Mesenchymal stem cell (in vitro differentiated cells and primary cell): ENCODE measurements at places on chromosomes 5 and 9.

DNA sequence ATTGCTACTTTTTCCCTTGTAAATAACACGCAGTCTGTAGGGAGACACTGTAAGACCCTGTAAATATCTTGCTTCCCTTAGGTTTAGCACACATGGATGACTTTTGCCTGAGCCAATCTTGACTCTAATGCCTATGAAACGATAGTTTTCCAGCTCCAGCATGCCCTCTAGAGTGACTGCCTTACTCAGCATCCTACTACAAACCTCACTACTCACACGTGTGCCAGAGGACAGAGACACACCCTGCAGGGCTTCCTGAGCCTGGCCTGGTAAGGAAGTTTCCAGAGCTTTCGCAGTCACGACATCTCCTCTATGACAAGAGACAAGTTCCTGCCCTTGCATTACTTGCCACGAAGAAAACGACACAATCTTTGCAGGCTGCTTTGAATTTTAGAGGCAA is 138.1 kb downstream of the ATPSCKMT start:
- no peak overlapping the region for H3K27ac ChIP-seq
- H3K36me3 ChIP-seq: no peaks in the 10 kb centered on the region
- H3K27me3 ChIP-seq: no peaks in the 10 kb centered on the region
- DNase-seq: peak; percentile 54

GRCh38 chr9:107925749-107926297 is 436.3 kb upstream of the KLF4 start:
- no peaks in the 10 kb centered on the region for H3K27me3 ChIP-seq
- H3K27ac ChIP-seq: no peak overlapping the region
- H3K4me1 ChIP-seq: no peaks in the 10 kb centered on the region

DNA sequence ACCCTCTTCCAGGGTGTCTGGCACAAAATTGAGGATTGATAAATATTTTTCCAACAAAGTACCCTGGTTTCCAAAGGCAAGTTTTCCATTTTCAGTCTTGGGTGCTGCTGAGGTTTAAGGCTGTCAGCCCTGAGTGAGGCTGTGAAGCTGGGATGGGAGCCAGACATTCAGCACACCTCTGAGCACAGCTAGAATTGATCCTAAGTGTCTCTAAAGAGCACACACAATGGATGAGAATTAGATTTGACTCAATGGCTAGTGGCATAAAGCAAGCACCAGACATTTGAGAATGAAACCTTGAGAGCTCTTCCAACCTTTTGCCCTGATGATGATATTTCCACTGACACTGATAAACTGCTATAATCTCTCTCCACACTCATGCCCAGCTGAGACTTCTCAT is 131.5 kb downstream of the MARCHF11 start:
- no peaks in the 10 kb centered on the region for H3K4me1 ChIP-seq
- no peak overlapping the region for H3K27ac ChIP-seq
- H3K4me3 ChIP-seq: no peak overlapping the region
- no peaks in the 10 kb centered on the region for H3K36me3 ChIP-seq
- H3K27me3 ChIP-seq: no peaks in the 10 kb centered on the region

- peaks cover 61% of the 10 kb centered on the region for H3K36me3 ChIP-seq
- no peaks in the 10 kb centered on the region for H3K27me3 ChIP-seq
- peak; percentile 50 for DNase-seq
- H3K4me1 ChIP-seq: peaks cover 7% of the 10 kb centered on the region
Measured at GRCh38 chr5:32259033-32259432, 53.7 kb downstream of the MTMR12 start.

DNA sequence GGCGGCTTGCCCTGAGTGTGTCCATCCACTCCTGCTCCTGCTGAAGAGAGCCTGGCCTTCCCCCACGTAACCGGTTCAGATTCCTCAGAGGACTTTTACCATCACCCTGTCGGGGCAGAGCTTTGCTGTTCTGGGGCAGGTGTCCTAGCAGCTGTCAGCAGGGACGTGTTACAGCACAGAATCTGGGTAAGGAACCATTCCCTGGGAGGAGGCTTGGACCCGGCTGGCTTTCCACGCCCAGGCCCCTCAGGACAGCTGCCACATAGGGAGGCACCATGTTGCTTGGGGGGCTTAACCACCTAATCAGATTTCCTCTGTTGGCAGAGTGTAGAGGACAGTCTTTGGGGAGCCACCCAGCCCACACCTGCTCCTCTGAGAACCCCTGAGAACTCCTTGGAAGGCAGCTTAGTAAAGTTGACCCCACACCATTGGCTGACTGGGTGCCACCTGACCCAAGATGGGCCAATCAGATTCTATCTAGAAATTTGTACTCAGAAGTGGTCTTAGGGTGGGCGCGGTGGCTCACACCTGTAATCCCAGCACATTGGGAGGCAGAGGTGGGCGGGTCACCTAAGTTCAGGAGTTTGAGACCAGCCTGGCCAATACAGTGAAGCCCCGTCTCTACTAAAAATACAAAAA is 23.3 kb upstream of the EEIG1 start:
- no peaks in the 10 kb centered on the region for H3K36me3 ChIP-seq
- H3K4me1 ChIP-seq: peaks cover 27% of the 10 kb centered on the region
- no peak overlapping the region for H3K27ac ChIP-seq
- no peak overlapping the region for H3K4me3 ChIP-seq
- DNase-seq: no peak

DNA sequence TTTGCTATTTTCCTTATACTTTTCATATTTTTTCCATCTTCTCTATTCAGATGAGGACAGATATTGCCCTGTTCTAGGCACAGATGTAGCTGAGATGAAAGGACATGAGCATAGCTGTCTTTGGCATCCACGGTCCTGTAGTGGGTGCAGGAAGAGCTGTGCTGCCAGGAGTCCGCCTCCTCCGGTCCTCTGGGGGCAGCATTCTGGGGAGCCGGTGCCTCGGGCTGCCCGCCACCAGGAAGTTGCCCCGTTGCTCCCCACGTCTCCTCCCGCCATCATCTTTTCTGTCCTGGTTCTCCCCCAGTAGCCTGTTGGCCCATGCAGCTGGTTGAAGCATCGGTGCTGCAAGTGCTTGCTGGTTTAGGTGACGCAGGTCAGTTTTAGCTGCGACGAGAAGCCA is 170.0 kb upstream of the IRX4 start:
- no peaks in the 10 kb centered on the region for H3K27me3 ChIP-seq
- no peak for DNase-seq
- no peak overlapping the region for H3K4me3 ChIP-seq

- no peaks in the 10 kb centered on the region for H3K27me3 ChIP-seq
- H3K4me1 ChIP-seq: peaks cover 25% of the 10 kb centered on the region
- H3K36me3 ChIP-seq: peaks cover 69% of the 10 kb centered on the region
Measured at GRCh38 chr5:172433071-172433470, 21.3 kb downstream of the SH3PXD2B start.

- peaks cover 56% of the 10 kb centered on the region for H3K36me3 ChIP-seq
- H3K27ac ChIP-seq: no peak overlapping the region
- H3K4me1 ChIP-seq: peaks cover 21% of the 10 kb centered on the region
- H3K4me3 ChIP-seq: peak overlapping the region; percentile 47
Measured at GRCh38 chr5:151024440-151025249, 4.3 kb downstream of the GPX3 start.

- no peak overlapping the region for H3K4me3 ChIP-seq
- no peak overlapping the region for H3K27ac ChIP-seq
- no peaks in the 10 kb centered on the region for H3K36me3 ChIP-seq
- peaks cover 5% of the 10 kb centered on the region for H3K4me1 ChIP-seq
- DNase-seq: no peak
Measured at GRCh38 chr9:652914-653313, 188.6 kb upstream of the DMRT1 start.

- H3K36me3 ChIP-seq: no peaks in the 10 kb centered on the region
- no peak overlapping the region for H3K4me3 ChIP-seq
- no peaks in the 10 kb centered on the region for H3K27me3 ChIP-seq
- peaks cover 3% of the 10 kb centered on the region for H3K4me1 ChIP-seq
Measured at GRCh38 chr9:125887172-125887571, 140.0 kb downstream of the PBX3 start.

GRCh38 chr9:131755541-131756198 is 15.8 kb upstream of the RAPGEF1 start:
- peak; percentile 82 for DNase-seq
- H3K27ac ChIP-seq: no peak overlapping the region
- H3K4me3 ChIP-seq: no peak overlapping the region
- no peaks in the 10 kb centered on the region for H3K4me1 ChIP-seq
- H3K36me3 ChIP-seq: no peaks in the 10 kb centered on the region

DNA sequence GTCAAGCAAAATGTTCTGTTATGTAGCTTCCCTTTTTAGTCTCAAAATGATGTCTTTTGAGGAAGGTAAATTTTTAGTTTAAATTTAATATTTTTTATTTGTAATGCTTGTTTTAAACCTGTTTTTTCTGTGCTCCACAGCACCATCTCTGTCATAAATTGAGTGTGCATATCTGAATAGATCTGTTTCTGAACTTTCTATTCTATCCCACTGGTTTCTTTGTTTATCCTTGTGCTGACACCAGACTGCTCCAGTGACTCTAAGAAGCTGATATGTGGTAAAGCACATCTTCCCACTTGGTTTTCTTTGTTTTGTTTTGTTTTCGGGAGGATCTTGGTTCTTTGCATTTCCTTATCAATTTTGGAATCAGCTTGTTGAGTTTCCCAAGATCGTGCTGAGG is 7.1 kb upstream of the RNF145 start:
- no peaks in the 10 kb centered on the region for H3K27me3 ChIP-seq
- no peak overlapping the region for H3K27ac ChIP-seq
- no peaks in the 10 kb centered on the region for H3K4me1 ChIP-seq
- no peak overlapping the region for H3K4me3 ChIP-seq
- peak; percentile 21 for DNase-seq

- H3K4me1 ChIP-seq: peaks cover 25% of the 10 kb centered on the region
- no peak overlapping the region for H3K27ac ChIP-seq
- no peak overlapping the region for H3K4me3 ChIP-seq
- no peaks in the 10 kb centered on the region for H3K27me3 ChIP-seq
- peaks cover 10% of the 10 kb centered on the region for H3K36me3 ChIP-seq
Measured at GRCh38 chr9:93592643-93593021, 16.2 kb downstream of the PHF2 start.

DNA sequence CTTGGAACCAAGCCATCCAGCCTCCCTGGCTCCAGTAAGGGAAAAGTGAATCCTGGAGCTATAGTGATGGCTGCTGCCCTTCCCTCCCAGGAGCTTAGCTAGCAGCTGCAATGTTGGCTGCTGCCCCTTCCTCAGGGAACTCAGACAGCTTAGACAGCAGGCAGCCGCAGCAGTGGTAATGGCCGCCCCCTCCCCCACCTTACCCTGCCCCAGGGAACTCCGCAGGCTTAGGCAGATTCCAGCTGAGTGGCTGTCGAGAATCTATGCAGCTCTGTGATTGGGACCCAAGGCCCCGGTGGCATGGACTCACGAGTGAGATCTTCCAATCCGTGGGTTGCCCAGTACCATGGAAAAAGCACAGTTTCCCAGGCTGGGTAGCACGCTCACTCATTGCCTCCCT is 378.6 kb downstream of the NNT start:
- H3K4me3 ChIP-seq: no peak overlapping the region
- no peaks in the 10 kb centered on the region for H3K27me3 ChIP-seq

DNA sequence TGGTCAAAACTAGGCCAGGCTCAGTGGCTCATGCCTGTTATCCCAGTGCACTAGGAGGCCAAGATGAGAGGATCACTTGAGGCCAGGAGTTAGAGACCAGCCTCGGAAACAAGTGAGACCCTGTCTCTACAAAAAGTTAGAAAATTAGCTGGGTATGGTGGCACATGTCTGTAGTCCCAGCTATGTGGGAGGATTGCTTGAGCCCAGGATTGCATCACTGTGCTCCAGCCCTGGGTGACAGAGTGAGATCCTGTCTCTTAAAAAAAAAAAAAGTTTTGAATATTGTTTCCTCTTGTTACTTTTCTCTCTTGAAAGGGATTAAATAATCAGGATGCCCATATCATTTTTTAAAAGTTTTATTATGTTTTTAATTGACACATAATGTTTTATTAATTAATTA is 7.6 kb downstream of the ARHGEF37 start:
- peaks cover 6% of the 10 kb centered on the region for H3K36me3 ChIP-seq
- DNase-seq: no peak
- no peaks in the 10 kb centered on the region for H3K4me1 ChIP-seq
- no peak overlapping the region for H3K4me3 ChIP-seq

GRCh38 chr9:33227741-33228140 is 12.2 kb upstream of the SPINK4 start:
- peaks cover 14% of the 10 kb centered on the region for H3K4me1 ChIP-seq
- peaks cover 6% of the 10 kb centered on the region for H3K27me3 ChIP-seq
- DNase-seq: no peak
- no peaks in the 10 kb centered on the region for H3K36me3 ChIP-seq
- no peak overlapping the region for H3K27ac ChIP-seq
- no peak overlapping the region for H3K4me3 ChIP-seq

DNA sequence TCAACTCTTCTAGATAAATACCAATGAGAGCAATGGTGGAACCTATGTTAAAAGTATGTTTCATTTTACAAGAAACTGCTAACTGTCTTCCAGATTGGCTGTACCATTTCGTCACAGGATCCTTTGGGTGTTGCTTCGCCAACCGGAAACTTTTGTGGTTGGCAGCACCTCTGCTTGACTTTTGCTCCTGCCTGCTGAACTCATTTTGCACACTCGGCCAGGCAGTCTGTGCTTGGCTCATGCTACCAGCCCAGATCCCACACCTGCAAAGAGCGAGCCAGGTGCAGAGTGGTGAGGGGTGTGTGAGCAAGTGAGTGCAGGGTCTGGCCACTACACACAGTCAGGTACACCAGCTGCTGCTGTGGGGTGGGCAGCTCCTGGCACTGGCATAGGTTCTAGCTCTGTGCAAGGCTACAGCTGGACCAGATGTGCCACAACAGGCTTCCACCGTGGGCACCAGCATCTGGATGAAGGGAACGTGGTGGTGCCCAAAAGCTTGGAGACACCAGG is 422.3 kb downstream of the PRR16 start:
- H3K36me3 ChIP-seq: no peaks in the 10 kb centered on the region
- no peak overlapping the region for H3K4me3 ChIP-seq
- H3K27me3 ChIP-seq: no peaks in the 10 kb centered on the region
- H3K27ac ChIP-seq: no peak overlapping the region
- no peaks in the 10 kb centered on the region for H3K4me1 ChIP-seq

DNA sequence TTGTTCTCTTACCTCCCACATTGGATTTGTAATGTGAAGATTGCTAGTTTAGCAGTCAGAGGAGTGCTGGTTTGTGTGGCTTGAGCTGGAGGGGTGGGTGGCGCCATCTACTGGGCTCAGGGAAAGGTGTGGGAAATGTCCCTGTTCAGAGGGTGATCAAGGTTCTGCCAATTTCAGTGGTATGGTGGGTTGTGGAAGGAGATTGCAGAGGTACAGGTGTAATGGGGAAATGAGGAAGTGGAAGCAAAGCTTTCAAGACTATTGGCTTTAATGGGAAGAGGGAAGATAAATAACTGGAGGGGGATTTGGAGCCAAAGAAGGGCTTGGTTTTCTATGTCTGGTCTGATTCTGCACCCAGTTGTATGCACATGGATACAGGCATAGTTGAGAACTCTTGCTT is 76.4 kb downstream of the OSMR start:
- peaks cover 97% of the 10 kb centered on the region for H3K36me3 ChIP-seq
- peak; percentile 53 for DNase-seq
- H3K27ac ChIP-seq: no peak overlapping the region
- H3K27me3 ChIP-seq: no peaks in the 10 kb centered on the region
- H3K4me3 ChIP-seq: no peak overlapping the region
- peaks cover 5% of the 10 kb centered on the region for H3K4me1 ChIP-seq

DNA sequence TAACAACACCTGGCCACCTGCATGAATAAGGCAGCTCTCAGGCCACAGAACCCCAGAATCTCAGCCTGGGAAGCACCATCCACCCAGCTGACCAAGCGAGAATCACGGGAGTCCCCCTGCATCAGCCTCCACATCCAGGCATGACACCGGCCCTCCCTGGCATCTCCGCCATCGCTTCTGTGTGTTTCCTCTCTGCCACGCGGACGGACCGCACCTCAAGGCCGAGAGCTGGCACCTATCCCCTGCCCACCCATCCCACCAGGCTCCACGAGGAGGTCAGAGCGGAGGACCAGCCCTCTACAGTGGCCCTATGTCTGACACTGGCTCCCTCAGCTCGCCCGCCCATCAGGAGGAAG is 134.7 kb downstream of the COL23A1 start:
- no peak overlapping the region for H3K27ac ChIP-seq
- DNase-seq: no peak
- H3K4me3 ChIP-seq: no peak overlapping the region
